ENCODE measurements at places on chromosomes 1 and 21.

DNA sequence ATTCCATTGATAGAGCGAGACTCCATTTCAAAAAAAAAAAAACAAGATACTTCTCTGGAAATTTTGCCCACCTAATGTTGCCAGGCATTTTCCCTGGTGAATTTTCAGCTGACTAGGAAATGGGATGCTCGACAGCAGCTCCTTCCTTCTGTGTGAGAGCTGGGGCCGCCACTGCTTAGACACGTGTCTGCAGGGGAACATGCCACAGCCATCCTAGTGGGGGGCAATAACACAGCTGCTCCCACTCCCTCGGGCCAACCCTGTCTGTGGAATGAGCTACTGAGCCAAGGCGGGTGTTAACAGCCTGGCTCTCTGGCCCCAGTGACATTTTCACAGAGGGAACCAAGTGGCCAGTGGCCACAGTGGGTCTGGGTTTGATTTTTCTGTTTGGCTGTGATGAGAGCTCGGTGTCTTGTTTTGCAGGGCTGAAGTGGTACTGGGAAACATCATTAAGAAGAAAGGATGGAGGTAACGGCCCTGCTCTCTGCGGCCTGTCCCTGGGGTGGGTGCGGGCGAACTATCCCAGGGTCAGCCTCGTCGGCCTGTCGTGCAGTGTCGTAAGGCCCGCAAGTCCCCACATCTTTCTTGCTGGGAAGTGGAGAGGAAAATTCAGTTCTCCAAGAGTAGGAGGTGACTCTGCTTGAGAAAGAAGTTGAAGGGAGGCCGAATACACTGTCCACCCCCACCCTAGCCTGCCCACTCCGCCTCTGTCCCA, 39.2 kb downstream of the KCNAB2 start:
- no peak for DNase-seq

DNA sequence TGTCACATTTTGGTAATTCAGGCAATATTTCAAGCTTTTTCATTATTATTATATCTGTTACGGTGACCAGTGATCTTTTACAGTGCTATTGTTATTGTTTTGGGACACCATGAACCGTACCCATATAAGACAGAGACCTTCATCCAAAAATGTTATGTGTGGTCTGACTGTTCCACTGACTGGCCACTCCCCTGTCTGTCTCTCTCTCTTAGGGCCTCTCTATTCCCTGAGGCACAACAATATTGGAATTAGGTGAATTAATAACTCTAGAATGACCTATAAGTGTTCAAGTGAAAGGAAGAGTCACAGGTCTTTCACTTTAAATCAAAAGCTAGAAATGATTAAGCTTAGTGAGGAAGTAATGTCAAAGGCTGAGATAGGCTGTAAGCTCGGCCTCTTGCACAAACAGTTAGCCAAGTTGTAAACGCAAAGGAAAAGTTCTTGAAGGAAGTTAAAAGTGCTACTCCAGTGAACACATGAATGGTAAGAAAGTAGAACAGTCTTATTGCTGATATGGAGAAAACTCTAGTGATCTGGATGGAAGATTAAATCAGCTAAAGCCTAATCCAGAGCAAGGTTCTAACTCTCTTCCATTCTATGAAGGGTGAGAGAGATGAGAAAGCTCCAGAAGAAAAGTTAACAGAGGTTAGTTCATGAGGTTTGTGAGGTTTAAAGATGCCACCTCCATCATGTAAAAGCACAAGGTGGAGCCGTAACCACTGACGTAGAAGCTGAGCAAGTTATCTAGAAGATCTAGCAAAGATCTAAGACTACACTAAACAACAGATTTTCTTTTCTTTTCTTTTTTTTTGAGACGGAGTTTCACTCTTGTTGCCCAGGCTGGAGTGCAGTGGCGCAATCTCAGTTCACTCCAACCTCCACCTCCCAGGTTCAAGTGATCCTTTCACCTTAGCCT, 19.7 kb upstream of the DIPK1A start:
- DNase-seq: no peak

GRCh38 chr1:44631647-44632539, 42.4 kb downstream of the TMEM53 start:
- peak; percentile 67 for DNase-seq

GRCh38 chr1:78005755-78006154, 1.0 kb downstream of the DNAJB4 start:
- DNase-seq: peak; percentile 45

DNA sequence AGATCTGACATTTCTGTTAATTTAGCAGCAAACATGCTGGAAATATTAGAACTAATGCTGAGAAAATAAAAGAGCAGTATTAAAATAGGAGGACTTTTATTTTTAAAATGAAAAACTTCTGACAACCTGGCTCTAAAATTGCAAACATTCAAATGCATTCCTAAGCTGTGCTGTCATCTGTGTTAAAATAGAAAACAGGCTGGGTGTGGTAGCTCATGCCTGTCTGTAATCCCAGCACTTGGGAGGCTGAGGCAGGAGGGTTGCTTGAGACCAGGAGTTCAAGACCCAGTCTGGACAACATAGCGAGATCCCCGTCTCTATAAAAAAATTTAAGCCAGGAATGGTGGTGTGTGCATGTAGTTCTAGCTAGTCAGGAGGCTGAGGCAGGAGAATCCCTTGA, 44.6 kb downstream of the MIGA1 start:
- DNase-seq: no peak

- DNase-seq: no peak
Measured at GRCh38 chr21:42921927-42922326, 3.5 kb downstream of the ERVH48-1 start.

DNA sequence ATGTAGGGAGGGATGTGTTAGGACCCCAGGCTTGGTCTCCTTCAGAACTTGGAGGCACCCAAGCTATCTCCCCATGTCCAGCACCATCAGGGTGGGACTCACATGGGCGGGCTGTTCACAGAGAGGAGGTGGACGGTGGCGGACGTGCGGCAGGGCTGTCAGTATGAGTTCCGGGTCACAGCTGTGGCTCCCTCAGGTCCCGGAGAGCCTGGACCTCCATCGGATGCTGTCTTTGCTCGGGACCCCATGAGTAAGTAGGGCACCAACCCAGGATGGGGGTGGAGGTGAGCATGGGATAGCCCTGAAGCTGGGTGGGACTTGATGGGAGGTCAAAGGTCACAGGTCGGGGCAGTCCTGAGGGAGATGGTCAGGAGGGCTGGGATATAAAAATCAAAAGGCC, 27.8 kb downstream of the IGFN1 start:
- DNase-seq: no peak

- no peak for DNase-seq
Measured at GRCh38 chr1:166066107-166066506, 100.7 kb downstream of the FAM78B start.

GRCh38 chr1:227437495-227438008, 119.3 kb upstream of the CDC42BPA start:
- peak; percentile 34 for DNase-seq
